ENCODE measurements at places on chromosomes 1 and 21. TPM values are rescaled to one million over a fixed set of nuclear protein-coding genes. Genes with fewer than 3 reads are reported as not detected.

DNA sequence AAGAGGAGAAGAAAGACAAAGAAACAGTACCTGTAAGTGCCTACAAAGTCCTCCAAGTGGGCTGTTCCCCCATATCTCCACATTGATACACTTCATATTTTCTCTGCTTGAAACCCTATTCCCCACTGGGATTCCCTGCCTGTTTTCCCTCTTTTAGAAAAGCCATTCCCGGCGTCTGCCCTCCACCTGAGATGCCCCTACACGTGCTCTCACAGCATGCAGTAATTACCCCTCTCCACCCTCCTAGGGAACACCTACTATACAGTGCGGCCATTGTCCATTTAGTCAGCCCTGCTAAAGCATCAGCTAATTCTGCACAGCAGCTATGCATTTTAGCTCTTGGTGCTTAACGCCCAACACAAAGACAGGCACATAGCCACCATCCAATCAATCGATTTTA is 135.7 kb upstream of the TIAM1 start:
- no peak for DNase-seq

DNA sequence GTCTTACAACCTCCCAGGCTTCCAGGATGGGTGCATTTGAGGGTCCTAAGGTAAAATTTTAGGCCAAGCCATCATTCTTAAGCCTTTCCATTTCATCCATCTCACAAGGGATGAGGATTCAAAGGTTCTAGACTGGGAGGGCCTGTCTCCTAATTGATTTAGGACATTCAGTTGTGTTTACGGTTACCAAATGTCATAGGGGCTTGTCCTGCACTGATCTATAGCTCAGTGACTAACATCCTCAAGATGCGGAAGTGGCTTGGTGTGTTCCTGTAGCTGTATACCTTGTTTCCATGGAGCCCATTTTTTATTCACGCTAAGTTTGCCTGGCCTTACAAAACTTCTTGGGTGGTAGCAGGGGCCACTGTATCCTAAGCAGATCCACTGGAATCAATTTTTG is 52.8 kb downstream of the DUSP10 start:
- DNase-seq: no peak

GRCh38 chr1:231107151-231107550 is 54.7 kb upstream of the TRIM67 start:
- DNase-seq: no peak

- no peak for DNase-seq
These were observed 41.1 kb downstream of the PROX1 start for GRCh38 chr1:214028649-214029406.

DNA sequence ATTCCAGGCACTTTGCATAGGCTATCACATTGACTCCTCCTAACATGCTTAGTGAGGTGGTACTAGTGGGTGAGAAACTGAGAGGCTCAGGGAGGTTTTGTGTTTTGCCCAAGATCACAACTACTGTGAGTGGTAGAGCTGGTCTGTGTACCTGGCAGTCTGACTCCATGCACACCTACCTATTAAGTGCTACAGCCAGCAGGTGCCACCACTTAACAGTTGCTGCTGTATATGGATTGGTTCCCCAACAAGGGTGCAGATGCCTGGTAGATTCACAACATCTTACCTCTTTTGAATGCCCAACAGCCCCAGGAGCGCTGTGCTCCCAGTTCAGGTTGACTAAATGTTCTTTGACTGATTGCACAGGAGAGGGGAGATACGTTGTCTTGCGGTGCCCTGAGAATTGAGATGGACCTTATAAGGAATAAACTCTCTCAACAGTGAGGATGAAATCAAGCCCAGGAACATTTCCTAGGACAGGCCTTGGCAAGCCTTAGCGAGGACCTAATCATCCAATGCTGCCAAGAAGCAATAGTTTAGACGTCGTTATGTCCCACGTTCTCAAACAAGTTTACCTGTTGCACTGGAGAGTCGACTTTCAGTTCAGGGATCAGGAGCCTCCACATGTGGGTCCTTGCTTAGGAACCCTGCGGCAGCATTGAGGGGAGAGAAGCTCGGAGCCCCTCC is 78.9 kb upstream of the F3 start:
- DNase-seq: no peak

- peak; percentile 49 for DNase-seq
These were observed 8.1 kb upstream of the INKA2 start for GRCh38 chr1:111747282-111747734.

- DNase-seq: no peak
These were observed 487.6 kb downstream of the DPYD start for GRCh38 chr1:97433094-97433823.

DNA sequence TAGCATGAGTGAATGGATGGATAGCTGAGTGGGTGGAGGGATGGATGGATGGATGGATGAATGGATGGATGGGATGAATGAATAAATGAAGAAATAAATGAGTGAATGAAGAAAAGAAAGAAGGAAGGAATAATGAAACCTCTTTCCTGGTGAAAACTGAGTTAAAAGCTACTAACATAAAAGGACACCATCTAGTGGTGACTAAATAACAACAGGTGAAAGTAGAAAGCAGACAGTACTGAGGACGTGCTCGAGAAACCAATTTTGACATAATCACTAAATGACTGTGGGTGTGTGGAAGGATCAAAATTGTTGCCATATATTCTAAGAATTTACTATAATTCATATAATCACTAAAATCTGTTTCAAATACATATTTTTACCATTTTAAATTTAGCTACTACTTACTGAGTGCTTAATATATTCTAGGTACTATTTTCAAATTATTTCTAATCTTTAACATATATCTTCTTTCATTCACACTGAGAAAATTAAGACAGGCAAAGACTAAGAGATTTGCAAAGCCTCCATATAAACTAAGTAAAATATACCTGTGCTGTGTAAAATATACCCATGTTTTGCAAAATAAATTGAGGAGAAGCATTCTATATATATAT is 522.9 kb downstream of the LRRIQ3 start:
- DNase-seq: peak; percentile 9

- DNase-seq: no peak
These were observed 10.7 kb downstream of the THAP3 start for GRCh38 chr1:6635161-6635909.

DNA sequence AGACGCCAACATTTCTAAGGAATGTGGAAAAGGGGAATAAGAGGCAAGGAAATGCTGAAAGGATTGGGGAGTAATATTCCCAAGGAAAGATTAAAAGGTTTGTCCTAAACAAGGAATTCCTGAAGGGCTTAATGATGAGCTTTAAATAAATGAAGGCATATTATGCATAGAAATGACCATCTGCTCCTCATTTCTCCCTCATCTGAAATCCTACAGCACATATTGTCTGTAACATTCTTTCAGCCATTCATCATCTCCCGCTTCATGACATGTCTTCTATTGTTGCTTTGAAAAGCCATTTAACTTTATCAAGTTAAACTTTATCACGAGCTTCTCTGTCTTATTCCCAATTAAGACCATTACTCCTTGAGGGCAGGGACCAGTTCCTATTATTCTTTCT is 608.7 kb upstream of the PLXNA2 start:
- DNase-seq: no peak

GRCh38 chr1:160748181-160748877 is 9.3 kb downstream of the SLAMF7 start:
- no peak for DNase-seq

The SAMD13 gene
- 9.6 TPM for total RNA-seq

The FMO4 gene
- 0.89 TPM for total RNA-seq

The LRRC71 gene
- total RNA-seq: not detected

The NFYC gene
- total RNA-seq: 21.5 TPM

The CFHR4 gene
- not detected for total RNA-seq
